ENCODE measurements at places on chromosomes 16 and 17. TPM values are rescaled to one million over a fixed set of nuclear protein-coding genes. Genes with fewer than 3 reads are reported as not detected.

The OTOA gene
- total RNA-seq = 0.17 TPM

The EVPLL gene
- total RNA-seq = not detected

The SDK2 gene
- 11.9 TPM for total RNA-seq

- no peaks in the 10 kb centered on the region for H3K27me3 ChIP-seq
- peaks cover 69% of the 10 kb centered on the region for H3K36me3 ChIP-seq
- H3K4me1 ChIP-seq = peaks cover 73% of the 10 kb centered on the region
- DNase-seq = peak; percentile 46
- peak overlapping the region; percentile 71 for H3K27ac ChIP-seq
These were observed 3.8 kb downstream of the IL21R start for GRCh38 chr16:27405546-27406451.

DNA sequence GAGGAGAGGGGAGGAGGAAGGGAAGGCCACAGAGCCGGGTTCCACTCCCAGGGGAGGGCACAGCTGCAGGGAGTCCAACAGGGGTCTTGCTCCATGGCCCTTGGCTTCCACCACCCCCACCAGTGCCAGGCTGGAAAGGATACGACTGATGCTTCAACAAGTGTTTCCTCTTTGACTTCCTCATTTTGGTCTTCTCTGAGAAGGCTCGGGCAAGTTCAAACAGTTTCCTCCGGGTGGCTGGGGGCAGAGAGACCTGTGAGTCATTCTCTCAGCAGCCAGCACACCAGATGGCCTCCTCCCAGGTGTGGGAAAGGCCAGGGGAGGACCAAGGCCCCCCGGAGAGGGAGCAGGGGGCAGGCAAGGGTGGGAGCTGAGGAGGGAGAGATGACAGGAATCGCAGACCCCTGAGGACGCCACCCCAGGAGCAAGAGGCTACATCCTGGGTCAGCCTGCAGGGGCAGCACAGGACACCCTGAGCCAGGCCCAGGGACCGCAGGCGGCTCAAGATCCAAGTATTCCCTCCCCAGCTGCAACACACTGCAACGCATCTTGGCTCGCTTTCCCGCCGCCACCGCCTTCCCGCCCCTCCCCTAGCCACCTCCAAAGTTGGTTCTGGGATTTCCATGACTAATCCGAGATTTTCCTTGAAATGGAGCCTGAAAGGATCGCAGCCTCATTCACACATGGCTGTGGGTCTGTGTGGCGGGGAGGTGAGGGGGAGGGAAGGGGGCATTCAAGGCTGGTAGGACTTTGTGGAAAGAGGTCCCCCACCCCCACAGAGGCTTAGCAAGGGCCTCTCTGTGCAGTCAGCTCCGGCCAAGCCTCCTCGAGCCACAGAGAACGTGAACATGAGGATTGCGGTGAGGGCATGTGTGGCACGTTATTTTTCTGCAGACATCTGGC, 18.4 kb upstream of the MRPS23 start:
- H3K36me3 ChIP-seq = no peaks in the 10 kb centered on the region
- peaks cover 26% of the 10 kb centered on the region for H3K4me1 ChIP-seq
- peak overlapping the region; percentile 80 for H3K27ac ChIP-seq
- H3K4me3 ChIP-seq = no peak overlapping the region
- peaks cover 17% of the 10 kb centered on the region for H3K27me3 ChIP-seq
- DNase-seq = peak; percentile 61
